ENCODE measurements at places on chromosomes 2 and 18.

DNA sequence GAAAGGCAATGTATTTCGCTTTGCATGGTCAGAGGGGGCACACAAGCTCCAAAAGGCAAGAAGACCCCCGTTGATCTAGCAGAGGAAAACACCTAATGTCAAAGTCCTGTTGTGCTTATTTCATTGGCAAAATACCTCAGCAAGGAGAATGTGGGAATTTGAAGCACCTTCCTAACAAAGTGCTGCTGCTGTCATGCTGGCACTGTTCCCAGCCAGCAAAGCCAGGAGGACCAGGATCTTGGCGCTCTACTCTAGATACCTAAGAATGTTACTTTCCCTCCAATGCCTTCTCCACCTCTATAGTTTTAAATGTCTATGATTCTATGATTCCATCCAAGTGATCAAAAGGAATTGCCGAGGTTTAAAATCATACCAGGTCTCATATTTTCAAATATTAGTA is 867.9 kb upstream of the POU3F3 start:
- no peak for DNase-seq

- no peak for DNase-seq
Observed at GRCh38 chr2:106090916-106091618, 103.0 kb downstream of the UXS1 start.

DNA sequence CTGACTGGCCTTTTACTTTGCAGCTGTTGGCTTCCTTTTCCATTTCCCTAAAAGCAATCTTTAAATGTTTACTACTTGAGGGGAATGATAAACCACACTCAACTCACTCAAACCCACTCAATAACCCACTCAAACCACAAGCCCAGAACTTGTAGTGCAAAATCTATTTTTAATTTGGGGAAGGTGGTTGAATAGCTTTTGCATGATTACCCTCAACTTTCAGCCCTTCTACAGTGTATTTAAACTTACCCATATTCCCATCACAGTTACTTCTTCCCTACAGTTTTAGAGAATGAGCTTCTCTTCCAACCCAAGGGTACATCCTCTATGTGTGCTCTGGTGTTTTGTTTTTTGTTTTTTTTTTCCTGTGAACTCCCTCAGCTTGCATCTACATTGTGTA is 636.1 kb downstream of the TDRD15 start:
- DNase-seq, result no peak

DNA sequence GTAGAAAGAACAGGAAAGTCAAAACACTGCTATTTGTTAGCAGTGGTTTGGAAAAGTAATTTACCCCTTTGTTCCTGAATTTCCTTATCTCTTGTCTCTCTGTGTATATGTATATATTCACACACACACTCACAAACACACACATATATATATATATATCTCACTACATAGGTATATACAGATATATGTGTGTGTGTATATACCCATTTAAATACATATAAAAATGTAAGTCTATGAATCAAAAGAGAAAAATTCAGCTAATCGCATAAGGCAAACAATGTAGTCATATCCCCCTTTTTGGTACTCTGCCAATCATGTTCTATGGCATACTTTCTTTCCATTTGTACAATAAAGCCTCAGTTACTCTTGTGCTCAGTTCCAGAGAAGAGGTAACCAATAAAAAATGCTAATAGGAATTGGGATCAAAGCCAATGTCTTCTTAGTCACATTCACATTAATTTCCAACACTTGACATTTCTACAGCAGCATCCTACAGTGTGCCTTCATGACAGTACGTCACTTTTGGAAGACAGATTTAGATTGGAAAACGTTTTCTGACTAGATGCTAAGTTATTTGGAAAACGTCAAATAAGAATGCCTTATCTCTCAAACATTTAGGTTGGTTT is 94.6 kb downstream of the MC4R start:
- DNase-seq, result no peak

GRCh38 chr2:39381653-39382052 is 55.4 kb downstream of the MAP4K3 start:
- no peak for DNase-seq

DNA sequence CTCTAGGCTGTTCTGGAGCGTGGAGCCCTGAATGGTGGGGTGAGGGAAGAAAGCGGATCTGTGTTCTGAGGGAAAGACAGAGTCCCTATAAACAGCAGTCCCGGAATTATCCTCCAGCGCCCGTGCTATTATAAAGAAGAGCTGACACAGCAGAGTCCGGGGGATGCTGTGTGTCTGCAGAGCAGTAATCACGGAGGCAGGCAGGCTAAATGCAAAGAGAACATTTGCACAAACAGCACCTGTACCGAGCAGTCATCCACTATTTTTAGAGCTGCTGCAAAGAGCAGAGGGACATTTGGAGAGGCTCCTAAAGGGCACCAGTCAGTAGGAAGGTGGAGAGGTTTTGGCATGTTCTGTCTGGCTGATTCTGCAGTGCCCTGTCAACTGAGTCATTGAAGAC is 293.8 kb upstream of the SLC14A2 start:
- DNase-seq, result no peak

- no peak for DNase-seq
Observed at GRCh38 chr2:181183878-181184542, 203.6 kb downstream of the UBE2E3 start.

DNA sequence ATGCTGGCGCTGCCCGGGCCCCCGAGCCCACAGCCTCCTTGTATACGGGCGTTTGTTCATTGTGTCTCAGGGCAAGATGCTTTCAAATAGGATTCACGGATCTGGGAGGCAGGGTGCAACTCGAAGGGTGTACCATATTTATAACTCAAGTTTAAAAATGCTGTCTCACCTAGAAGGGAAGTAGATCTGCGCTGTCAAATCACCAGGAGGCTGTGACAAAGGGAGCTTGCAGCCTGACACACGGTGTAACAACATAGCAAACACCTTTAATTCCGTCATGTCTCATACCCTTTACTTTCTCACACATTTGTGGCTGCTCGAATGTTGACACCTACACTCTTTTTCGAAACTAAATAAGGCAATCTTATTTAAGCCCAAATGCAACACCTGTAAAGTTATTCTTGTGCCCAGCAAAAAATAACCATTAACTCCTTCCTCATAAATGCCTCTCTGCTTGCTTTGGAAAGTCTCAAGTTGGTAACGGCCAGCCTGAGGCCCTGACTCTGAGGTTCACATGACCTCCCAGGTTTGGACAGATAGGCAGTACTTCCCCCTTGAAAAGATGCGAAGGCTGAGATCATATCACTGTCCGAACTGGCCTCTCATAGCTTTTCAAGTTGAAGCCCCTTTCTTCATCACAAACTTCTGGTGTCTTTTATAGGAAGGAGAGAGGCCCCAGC is 11.6 kb downstream of the ZEB2 start:
- DNase-seq, result no peak

GRCh38 chr2:45583977-45584376 is 27.1 kb downstream of the SRBD1 start:
- no peak for DNase-seq

DNA sequence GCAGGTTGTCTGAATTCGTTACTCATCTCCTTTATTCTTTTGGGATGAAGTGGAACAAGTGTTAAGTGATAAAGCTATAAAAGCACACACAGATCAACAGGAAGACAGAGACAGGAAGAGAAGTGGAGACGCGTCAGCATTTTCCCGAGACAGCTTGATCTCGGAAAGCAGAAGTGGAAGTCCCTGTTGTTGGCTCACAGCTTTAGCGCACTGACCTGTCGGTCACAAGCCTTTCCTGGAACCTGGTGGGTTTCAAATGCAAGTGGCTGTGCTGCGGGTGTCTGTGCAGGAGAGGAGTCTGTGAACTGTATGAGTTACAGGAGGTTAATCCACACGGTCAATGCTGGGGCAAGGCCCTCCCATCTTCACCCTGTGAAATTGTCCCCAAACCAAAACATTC is 116.6 kb upstream of the PELI1 start:
- no peak for DNase-seq

Measured in HEK293T (cell line).